A549 treated with RU486 at 1 μM for 4 hours (cell line): ENCODE measurements at places on chromosomes 13 and 19. TPM values are rescaled to one million over a fixed set of nuclear protein-coding genes. Genes with fewer than 3 reads are reported as not detected.

PLVAP gene
- not detected in 5 replicates for total RNA-seq

UBE2L5 gene
- total RNA-seq = not detected in 5 replicates

NAPSA gene
- total RNA-seq = 0.71 to 1.3 TPM (median 0.94 TPM) in 5 replicates

NLRP5 gene
- not detected in 5 replicates for total RNA-seq

VSTM1 gene
- total RNA-seq = 0.24 to 1.1 TPM (median 0.49 TPM) in 5 replicates

GJA3 gene
- total RNA-seq = 0.77 to 1.2 TPM (median 0.98 TPM) in 5 replicates

MAB21L1 gene
- not detected in 5 replicates for total RNA-seq

AKAP8L gene
- total RNA-seq = 35.2 to 38.6 TPM (median 36.7 TPM) in 5 replicates

SNRPA gene
- total RNA-seq = 148 to 217 TPM (median 162 TPM) in 5 replicates

CDK8 gene
- 9.2 to 13.7 TPM (median 13.2 TPM) in 5 replicates for total RNA-seq

ZNF667 gene
- not detected in 5 replicates for total RNA-seq

CEACAM8 gene
- not detected in 5 replicates for total RNA-seq

TEX26 gene
- total RNA-seq = not detected in 5 replicates

ZNF714 gene
- total RNA-seq = 2.4 to 4.0 TPM (median 3.6 TPM) in 5 replicates

CRLF1 gene
- 1.1 to 4.2 TPM (median 3.3 TPM) in 5 replicates for total RNA-seq
